Hypothalamus (tissue), 51 donors: ENCODE measurements at places on chromosomes 16 and 17.

- DNase-seq = no peak
Measured at GRCh38 chr16:3646348-3646920, 8.1 kb upstream of the DNASE1 start.

DNA sequence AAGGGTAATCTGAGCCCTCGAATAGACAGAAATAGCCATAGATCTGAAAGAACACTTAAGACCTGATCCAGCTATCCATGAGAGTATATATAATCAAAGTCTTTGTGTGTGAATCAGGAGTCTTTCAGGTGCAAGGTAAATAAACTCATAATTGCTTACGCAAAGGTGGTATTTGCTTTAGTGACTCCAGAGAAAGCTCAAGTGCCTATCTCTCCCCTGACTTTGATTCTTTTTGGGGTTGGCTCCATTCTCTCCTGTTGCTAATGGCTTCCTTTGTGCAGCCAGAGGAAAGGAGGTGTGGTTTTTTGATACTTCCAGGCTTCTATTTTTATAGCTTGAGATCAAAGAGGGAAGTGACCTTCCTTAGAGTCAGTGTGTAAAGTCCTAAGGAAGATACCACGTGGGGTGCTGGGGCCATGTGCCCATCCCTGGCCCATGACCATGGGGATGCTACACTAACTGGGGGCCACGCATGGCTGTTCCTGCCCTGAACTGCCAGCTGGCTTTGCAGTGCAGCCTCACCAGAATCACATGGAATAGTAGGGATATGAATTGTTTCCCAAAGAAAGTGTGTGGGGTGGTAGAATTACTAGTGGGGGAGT lies 45.8 kb downstream of the TENT4B start:
- no peak for DNase-seq

- DNase-seq = no peak
Measured at GRCh38 chr17:82831041-82831817, 8.6 kb downstream of the ZNF750 start.

GRCh38 chr16:53588081-53588648 lies 85.2 kb upstream of the AKTIP start:
- DNase-seq = no peak

DNA sequence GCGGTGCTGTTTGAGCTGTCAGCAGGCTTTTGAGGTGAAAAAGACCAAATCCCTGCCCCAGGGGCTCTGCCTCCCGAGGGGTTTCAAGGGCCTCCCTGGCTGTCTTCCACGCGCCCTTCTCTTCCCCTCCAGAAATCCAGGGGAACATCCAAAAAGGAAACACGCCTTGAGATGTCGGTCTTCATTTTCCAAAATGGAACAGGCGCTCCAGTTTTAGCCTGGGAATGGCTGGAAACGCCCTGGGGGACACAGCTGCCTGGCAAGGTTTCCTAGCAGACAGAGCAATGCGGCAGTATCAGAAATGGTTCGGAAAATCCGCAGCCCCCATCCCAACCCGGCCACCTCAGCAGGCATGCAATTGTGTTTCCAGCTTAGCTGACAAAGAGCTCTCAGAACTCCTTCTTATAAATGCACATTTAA lies 16.6 kb upstream of the LITAF start:
- no peak for DNase-seq

GRCh38 chr17:74853048-74853397 lies 6.7 kb downstream of the GRIN2C start:
- no peak for DNase-seq

- DNase-seq = no peak
Measured at GRCh38 chr17:79652999-79653643, 42.3 kb upstream of the RBFOX3 start.

GRCh38 chr17:1045456-1045855 lies 48.5 kb downstream of the TIMM22 start:
- no peak for DNase-seq

- DNase-seq = no peak
Measured at GRCh38 chr17:56909742-56910508, 3.9 kb downstream of the TRIM25 start.

DNA sequence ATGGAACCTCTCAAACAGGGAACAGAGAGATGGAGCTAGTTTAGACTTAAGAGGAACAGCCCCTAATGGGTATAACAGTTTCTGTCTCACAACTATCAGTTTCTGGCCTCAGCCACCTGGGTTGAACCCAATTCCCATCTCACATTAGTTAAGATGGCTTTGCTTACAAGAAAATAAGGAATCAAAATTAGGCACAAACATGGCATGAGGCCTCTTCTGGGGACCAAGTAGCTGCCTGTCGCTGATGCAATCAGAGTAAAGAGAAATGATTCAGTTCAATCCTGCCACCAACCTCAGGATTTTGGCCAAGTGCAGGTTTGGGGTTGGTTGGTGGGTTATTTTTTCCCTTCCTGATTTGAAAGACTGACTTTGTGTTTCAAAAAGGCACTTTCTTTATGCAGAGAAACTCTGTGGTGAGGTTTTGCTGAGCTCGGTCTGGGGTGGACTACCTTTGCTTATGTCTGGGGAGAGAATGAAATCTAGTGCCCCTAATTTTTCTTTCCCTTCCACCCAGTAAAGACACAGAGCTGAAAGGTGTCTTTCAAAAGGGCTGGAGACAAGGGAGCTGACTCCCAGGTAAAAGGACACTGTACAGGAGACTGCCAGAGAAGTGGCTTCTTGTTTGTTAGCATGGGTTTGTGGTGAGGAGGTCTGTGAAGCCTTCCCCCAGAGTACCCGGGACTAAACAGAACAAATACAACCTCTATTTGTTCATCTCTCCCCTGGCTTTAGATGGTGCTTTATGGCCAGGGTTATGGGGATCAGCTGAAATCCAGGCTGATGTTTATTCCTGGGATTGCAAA lies 44.8 kb upstream of the NFAT5 start:
- DNase-seq = no peak

GRCh38 chr16:9000664-9001063 lies 37.0 kb upstream of the USP7 start:
- DNase-seq = no peak
